Activated naive CD4-positive, alpha-beta T cell treated with Interleukin-2 at 50 U/mL for 16 hours (primary cell): ENCODE measurements at places on chromosomes 12 and 14.

DNA sequence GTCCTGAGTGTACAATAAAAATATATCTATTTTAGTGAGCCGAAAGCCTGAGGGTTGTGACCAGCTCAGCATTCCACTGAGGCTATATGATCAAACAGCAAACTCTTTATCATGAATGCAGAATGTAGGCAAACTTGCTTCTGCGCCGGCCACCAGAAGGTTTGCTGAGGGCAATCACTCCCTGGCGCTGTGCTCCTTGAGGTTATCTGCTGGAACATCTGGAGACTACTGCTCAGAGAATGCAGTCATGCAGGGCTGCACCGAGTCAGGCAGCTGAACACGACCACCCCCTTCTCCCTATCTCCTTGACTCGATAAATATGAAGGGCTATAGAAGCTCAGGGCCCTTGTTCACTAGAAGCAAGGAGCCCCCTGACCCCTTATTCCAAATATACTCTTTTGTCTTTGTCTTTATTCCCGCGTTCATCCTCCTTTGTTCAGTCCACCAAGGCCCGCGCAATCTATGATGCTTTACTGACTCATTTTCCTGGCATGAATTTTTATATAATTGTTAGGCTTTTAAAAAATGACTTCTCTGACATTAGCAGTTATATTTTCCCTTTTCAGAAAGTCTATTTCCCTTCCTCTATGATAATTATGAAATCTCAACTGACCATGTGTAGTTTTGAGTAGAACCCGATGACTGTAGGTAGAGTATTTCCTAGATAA lies 1089.3 kb downstream of the SLC16A7 start:
- DNase-seq = no peak

GRCh38 chr14:101707068-101707842 lies 54.3 kb upstream of the PPP2R5C start:
- DNase-seq = peak; percentile 58

DNA sequence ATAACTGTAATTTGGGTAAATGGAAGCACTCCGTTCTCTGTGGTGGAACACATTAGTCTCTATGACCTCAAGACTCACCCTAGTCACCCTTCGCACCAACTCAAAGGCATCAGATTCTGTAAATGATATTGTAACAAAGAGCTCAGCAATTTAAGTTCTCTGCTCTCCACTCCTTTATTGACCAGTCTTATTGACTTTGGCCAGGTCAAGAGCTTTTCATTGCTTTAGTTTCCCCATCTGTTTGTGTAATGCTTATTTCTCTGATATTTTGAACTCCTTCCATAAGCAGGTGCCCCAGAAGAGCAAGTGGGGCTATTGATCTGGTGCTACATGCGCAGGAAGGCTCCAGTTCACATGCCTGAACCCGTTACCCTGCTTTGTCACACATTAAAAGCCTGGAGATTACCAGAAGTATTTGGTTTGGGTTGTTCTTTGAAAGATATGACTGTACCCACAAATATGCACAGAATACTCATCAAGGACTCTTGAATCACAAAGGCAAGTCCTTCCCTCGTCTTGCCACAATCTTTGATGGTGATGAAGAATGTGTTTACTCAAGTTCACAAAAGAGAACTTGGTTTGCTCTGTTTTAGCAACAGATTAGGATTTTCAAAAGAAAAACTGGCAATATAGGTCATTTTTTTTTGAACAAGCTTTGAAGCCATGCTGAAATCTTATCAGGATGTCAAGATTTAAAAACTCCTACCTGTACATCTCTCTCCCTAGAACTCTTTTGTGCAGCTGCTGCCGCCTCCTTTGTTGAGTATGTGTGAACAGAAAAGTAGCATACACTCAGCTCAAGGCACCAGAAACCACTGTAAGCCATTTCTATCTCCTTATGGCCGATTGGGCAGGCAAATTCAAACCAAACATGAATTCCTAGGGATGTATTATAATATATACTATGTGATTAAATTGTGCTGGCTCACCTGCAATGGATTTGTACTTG lies 193.9 kb downstream of the BCAT1 start:
- no peak for DNase-seq

DNA sequence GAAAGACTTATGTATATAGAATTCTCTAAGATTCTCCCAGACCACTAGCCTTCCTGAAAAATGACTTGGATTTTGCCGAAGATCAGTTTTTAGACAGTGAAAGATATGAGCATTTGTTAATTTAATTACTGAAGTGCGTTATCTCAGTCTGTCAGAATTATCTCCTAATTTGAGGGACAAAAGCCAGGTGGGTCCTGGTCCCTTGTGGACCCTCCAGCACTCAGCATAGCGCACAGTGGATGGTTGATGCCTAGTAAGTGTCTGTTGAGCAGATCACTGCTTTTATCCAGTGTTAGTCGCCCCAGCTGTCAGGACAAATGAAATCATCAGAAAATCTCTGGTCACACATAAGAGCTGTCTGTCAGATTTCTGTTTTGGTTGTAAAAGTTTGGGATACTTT lies 80.4 kb downstream of the EML1 start:
- DNase-seq = no peak

- no peak for DNase-seq
These were observed 1.7 kb upstream of the FLRT2 start for GRCh38 chr14:85528080-85528896.

DNA sequence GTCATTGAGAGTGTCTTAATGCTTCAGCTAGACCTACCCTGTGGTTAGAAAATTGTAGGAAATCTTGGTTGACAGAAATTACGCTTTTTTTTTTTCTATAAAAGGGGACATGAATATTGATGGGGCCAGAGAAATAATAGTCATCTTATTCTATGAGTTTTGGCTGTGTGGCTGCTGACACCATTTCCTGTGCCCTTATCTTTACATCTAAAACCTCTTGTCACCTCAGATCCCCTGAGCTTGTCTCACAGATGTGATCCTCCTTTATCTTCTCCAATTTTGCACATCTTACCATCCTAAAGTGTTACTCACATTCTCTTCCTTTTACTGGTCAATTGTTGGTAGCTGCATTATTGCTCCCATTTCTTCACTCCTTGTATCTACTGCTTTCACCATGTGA lies 36.1 kb downstream of the ASCL1 start:
- DNase-seq = no peak

- no peak for DNase-seq
These were observed 5.4 kb downstream of the TMBIM4 start for GRCh38 chr12:66164349-66164821.

DNA sequence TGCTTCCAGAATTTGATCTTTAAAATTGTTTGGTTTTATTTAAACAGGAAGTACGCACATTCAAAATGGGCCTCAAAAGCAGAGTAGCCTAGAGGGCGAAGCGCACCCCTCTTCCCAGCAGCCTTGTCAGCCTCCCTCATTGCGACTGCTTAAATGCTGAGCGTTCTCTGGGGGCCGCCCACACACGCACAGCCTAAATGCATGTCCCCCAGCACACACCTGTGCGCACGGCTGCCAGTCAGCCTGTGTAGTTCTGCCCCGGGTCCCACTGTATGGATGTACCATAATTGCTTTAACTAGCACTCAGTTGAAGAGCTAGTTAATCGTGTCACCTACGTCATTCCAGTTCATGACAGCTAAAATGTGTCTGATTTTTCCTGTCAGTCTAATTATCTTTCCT lies 79.3 kb downstream of the TESC start:
- DNase-seq = no peak

DNA sequence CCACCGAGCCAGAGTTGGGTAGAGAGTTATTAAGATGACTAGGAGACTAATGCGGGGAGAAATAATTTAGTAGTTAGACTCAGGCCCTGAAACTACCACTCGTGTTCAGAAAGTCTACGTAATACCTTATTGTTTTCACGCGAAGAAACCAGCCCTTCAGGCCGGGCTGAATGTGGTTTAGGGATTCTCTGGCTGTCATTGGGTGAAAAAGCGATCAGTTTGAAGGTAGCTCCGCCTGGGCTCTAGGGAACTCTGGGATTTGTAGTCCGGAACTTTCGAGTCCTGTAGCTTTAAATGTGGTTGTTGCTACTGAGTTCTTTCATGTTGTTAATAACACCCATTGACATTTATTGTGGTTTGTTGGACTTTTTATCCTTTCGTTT lies 549 bp upstream of the WDR89 start:
- peak; percentile 77 for DNase-seq

DNA sequence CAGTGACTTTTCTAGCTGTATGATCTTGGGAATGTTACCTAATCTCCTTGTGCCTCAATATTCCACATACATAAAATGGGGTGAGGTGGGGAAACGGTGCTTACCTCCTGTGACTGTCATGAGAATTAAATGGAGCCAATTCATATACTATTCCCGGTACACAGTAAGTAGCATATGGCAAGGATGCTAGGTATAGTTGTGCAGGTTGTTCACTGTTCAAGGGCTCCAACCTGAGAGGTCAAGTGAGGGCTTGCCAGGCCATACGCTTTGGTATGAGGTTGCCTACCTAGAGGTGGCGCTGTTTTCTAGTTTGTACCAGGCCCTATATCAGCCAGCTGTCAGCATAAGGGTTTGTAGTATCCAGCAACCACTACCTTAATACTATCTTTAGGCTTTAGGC lies 3.6 kb upstream of the BATF start:
- peak; percentile 44 for DNase-seq

DNA sequence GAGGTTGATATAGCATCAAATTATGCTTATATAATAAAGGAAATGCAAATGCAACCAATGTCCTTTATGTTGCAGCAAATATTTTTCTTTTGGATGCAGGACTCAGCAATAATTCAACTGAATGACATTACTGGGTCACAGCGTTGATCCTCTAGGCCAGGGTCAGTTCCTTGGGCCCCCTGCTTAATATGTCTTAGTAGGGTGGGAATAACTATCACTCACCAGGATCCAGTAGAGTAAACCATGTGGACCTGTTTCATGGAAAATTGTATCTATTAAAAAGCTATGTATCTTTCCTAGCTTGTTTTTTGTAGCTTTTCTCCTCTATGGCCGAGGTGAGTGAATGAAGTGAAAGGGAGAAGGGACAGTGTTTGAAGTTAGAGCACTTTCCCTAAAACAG lies 161.5 kb upstream of the SSTR1 start:
- DNase-seq = no peak

DNA sequence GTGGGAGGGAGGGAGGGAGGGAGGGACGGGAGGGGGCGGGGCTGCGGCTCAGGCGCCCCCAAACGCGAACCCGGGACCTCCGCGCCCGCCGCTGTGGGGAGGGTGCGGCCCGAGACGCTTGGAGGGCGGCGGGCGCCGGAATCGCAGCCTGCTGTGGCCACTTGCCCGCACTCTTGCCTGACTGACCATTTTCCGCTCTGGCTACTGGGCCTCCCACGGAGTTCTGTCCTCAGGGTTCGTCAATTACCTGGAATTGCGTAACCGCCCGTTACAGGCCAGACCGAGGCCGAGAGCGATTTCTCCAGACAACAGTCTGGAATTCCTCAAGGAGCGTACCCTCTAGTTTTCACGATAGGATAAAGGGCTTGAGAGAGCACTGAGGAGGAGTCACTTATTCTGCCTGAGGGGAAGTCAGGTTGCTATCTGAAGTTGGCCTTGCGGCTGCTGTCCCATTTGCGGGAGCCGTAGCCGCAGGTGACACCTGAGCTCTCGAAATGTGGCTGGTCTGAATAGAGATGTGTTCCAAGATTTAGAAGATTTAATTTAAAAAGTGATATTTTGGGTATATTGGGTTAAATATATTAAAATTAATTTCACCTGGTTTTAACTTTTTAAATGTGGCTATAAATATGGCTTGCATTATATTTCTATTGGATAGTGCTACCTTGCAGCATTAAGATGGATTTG lies 446 bp upstream of the ZNF641 start:
- no peak for DNase-seq
